ENCODE measurements at places on chromosomes 16 and 17.
A peak's percentile ranks its signal among the peaks of the same experiment; 100 is the strongest.

DNA sequence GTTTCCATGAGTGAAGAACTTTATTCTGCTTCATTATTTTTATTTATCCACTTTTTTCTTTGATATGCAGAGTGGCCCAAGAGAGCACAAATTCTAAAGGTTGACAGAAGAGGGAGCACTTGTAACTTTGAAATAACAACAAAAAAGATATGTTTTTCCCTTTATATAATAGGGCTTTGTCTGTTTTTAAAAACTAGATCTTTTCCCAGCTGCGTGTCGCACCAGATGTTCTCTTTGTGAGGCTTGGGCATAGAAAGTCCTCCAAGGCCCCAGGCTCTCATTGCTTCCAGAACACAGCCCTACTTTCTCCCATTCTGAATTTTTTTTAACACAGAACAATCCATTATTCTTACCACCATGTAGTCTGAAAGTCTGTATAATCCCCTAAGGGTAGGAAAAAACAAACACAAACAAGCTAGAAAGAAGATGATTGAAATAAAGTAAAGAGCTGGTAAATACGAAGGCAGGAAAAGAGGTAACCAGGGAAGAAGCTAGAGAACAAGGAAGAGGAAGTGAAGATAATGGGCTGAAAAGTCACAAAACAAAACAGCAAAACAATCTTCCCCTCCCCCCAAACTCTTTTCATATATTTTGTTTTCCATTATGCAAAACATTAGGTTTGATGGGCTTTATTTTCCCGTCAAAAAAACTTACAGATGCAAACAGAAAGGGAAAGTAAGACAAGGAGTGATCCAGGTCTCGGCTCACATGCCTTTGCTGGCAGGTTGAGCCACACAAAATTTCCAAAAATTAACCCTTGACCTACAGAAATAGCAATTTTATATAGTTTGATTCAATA, 160.4 kb downstream of the ABCA8 start:
- DNase-seq = peak; percentile 9

DNA sequence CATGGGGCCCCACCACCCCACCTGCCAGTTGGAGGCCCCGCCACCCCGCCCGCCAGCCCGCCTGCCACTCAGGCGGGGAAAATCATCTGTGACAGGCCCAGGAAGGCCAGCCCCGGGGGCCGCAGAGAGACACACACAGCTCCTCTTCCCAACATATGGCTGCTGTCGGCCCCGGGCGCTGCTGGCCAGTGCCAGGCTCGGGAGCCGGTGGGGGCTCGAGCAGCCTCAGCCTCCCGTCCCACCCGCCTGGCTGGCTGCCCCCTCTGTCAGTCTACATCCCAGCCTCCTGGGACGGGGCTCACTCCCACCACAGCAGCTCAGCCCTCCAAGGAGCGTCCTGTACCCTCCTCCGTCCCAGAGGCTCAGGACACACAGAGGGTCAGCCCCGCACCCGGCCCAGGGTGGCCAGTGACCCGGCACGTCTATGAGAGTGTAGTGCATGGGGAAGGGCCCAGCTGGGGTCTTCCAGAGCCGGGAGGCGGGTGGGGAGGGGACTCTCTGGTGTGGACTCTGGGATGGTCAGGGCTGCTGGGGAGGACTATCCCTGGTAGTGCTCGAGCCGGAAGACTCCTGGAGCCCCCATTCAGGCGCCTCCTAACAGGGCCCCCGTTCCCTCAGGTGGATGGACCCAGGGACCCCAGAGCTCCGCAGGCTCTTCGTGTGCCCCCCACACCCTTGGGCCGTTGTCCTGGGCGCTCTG, 3.6 kb upstream of the PRR35 start:
- no peak for DNase-seq

DNA sequence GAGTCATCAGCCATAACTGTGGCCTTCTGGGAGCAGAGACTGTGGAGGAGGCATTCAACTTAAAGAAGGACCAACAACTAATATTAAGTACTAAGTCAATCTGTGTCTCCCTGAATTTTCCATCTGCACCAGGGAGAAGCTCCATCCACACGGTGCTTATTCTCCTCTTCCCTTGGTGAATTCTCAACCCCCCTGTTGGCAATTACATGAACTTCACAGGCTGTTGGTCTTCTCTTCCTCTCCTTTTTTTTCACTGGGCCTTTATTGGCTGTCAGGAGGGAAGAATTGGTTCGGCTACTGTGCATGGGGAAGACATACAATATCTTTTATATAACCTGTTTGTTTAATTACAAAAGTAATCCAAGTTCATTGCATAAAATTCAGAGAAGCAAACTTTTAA, 152.8 kb upstream of the IRX6 start:
- DNase-seq = no peak

DNA sequence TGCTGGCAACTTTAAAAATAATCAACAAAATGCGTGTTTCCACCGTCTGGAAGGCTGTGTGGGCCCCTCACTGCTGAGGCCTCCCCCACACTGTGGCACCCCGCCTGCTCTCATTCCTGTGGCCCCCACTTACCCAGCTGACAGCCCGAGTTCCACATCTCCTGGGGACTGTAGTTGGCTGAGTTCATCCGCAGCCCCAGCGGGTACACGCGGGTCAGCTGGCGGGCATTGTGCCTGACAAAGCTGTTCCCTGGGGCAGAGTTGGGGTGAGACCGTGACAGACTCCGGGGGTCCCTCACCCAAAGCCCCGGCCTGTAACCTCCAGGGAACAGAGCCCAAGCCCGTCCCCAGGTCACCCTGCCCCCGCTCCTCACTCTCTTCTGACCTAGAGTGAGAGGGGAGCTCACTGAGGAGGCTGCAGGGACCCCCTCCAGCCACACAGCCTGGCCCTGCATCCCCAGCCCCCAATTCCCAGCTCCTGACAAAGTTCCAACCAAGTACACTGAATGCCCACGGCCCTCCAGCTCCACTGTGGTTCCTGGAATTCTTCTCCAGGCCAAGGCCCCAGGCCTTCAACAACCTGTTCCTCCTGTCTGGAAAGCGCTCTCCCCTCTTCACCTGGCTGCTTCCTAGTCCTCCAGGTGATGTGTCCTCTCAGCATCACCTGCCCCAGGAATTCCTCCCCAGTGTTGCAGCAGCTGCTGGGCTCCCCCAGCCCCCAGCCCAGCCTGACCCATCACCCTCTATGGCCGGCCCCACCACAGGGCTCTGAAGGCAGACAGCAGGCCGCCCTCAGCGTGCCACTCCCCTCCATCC, 18.0 kb downstream of the PLCD3 start:
- DNase-seq = no peak

DNA sequence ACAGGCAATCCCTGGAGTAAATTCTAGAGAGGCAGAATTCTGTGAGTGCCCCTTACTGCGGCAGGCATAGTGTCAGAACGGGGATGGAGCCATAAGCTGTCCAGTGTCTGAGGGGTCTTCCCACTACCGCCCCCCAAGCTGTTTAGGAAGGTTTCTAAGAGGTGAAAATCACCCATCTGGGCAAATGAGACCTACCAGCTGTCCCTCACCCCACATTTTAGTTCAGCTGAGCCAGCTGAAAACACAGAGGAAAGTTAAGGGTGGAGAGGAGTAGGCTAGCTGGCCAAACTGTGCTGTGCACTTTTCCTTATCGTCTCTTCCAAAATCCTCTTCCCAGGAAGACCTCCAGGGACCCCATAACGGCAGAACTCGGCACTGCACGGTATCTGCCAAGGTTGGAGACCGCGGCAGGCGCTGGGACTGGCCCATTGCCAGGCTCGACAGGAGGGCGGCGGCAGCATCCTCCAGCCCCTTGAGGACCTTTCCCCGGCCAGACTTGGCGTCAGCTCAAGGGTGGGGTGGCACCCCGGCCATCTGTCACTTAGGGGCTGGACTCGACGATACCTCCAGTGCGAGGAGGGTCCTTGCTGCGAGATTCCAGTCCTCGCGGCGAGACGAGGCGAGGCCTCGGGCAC, 955 bp downstream of the ACLY start:
- DNase-seq = peak; percentile 56

- no peak for DNase-seq
Measured at GRCh38 chr16:4606354-4606753, 8.3 kb downstream of the UBALD1 start.

Data from EH (cell line).